Small intestine (tissue), 16 donors: ENCODE measurements at places on chromosomes 12 and 14. TPM values are rescaled to one million over a fixed set of nuclear protein-coding genes. Genes with fewer than 3 reads are reported as not detected.
A peak's percentile ranks its signal among the peaks of the same experiment; 100 is the strongest.

MYRFL gene
- 16.7 TPM for polyA plus RNA-seq

KRT85 gene
- polyA plus RNA-seq, result 0.03 TPM

- H3K36me3 ChIP-seq, result no peaks in the 10 kb centered on the region
- no peaks in the 10 kb centered on the region for H3K4me1 ChIP-seq
- H3K27ac ChIP-seq, result no peak overlapping the region
Observed at GRCh38 chr12:92623386-92623785, 79.4 kb upstream of the PLEKHG7 start.

DNA sequence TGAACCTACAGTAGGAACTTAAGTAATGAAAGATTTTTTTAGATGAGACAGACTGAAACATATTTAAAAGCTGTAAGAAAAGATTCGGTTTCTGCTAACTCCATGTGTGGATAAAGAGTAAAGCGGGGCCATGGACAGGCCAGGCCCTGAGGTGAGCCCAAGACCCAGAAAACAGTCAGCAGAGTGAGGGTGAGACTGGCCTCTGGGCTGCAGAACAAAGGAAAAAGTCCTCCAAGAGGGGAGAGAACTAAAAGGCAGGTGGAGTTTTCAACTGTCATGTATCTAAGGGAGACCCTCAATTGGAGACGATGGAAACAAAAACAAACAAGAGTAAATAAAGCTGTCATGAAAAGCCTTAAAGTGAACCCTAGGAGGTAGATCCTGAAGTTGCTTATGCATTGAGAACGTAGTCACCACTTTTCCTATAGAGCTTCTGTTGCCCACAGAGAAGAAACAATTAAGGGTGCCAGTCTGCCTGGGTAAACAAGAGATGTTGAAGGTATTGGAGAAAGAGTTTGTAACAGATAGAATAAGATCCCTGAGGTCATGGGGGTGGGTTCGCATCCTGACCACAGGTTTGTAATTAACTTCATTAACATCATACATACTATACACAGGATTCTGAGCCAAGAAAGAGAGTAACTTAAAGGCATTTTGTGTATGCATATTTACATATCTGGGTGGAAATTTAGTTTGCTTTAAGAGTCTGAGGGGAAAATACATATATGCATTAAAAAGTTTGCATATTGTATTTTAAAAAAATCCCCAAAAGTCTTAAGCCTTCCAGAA is 268.7 kb upstream of the PDE3A start:
- no peaks in the 10 kb centered on the region for H3K36me3 ChIP-seq
- no peak overlapping the region for H3K27ac ChIP-seq
- H3K27me3 ChIP-seq, result no peaks in the 10 kb centered on the region
- no peak overlapping the region for H3K4me3 ChIP-seq
- no peaks in the 10 kb centered on the region for H3K4me1 ChIP-seq
- no peak for DNase-seq

GRCh38 chr14:21322716-21323115 is 42.8 kb downstream of the RPGRIP1 start:
- H3K4me3 ChIP-seq, result no peak overlapping the region
- DNase-seq, result no peak
- H3K27me3 ChIP-seq, result no peaks in the 10 kb centered on the region
- no peaks in the 10 kb centered on the region for H3K36me3 ChIP-seq

GPR68 gene
- polyA plus RNA-seq, result 0.78 TPM

- H3K27ac ChIP-seq, result no peak overlapping the region
- H3K27me3 ChIP-seq, result no peaks in the 10 kb centered on the region
- no peaks in the 10 kb centered on the region for H3K36me3 ChIP-seq
Observed at GRCh38 chr12:116794725-116795124, 56.6 kb downstream of the RNFT2 start.

DNA sequence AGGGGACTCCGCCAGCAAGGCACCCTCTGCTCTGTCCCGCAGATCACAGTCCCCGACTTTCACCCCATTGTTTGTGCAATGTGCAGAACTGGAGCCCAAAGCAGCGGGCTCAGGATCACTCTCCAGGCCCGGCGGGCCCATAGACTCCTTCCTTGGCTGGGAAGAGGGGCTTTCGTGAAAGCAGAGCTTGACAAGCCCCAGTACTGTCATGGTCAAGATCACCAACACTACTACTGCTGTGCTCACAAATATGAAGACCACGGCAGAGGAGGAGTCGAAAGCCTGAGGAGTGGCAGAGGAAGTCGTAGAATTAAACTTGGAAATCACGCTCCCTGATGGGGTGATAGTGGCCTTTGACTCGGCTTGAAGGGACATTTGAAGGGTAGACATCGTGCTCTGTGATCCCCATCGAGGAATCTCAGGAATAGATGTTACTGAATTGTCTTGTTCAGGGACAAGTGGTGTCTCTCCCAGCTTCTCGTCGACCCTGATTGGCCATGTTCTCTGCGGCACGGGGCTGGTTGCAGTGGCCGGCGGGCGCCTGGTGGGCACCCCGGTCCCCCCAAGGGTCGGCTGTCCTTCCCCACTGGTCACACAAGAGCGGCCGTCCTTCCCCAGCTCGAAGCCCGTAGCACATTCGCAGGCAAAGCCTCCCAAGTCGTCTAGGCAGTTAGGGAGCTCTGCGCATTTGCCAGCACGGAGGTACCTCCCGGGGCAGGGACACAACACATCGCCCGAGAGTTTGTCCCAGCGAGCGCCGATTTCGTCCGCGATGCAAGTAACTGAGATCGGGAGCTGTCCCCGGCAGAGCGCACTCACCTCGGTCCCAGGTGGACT is 1.1 kb downstream of the CLEC14A start:
- H3K4me3 ChIP-seq, result peak overlapping the region; percentile 33
- no peak for DNase-seq
- no peaks in the 10 kb centered on the region for H3K36me3 ChIP-seq
- H3K27me3 ChIP-seq, result peaks cover 8% of the 10 kb centered on the region
- H3K4me1 ChIP-seq, result no peaks in the 10 kb centered on the region

DNA sequence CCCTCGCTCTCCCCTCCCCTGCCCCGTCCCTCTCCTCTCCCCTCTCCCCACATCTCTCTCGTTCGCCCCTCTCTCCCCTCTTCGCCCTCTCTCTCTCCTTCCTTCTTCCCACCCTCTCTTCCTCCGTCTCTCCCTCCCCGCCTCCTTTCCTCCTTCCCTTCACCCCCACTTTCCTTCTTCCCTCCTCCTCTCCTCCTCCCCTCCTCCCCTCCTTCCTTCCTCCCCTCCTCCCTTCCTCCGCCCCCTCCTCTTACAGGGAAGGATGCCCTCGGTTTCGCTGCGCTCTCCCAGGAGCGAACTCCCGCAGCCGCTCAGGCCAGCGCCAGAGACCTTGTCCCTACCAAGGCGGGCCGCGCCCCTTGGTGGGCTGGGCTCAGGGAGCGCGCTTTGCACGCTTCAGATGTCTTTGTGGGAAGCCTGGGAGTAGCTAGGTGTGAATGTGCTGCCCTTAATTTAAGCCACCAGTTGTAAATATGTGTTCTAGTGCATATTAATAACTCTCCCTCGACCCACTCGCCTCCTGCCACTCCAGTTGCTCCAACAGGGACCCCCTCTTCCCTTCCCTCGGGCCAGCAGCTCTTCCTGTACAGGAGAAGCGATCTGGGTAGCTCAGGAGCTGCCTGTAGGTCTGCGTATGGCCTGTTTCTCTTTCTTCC is 13.3 kb upstream of the MAP3K9 start:
- no peaks in the 10 kb centered on the region for H3K36me3 ChIP-seq
- H3K4me1 ChIP-seq, result peaks cover 6% of the 10 kb centered on the region
- peak; percentile 81 for DNase-seq
- peak overlapping the region; percentile 34 for H3K27ac ChIP-seq
- peaks cover 3% of the 10 kb centered on the region for H3K27me3 ChIP-seq
- H3K4me3 ChIP-seq, result peak overlapping the region; percentile 78

GRCh38 chr12:46603776-46604456 is 221.9 kb downstream of the SLC38A4 start:
- no peak overlapping the region for H3K4me3 ChIP-seq
- H3K27ac ChIP-seq, result no peak overlapping the region
- no peaks in the 10 kb centered on the region for H3K27me3 ChIP-seq
- H3K36me3 ChIP-seq, result no peaks in the 10 kb centered on the region
- DNase-seq, result no peak

DNA sequence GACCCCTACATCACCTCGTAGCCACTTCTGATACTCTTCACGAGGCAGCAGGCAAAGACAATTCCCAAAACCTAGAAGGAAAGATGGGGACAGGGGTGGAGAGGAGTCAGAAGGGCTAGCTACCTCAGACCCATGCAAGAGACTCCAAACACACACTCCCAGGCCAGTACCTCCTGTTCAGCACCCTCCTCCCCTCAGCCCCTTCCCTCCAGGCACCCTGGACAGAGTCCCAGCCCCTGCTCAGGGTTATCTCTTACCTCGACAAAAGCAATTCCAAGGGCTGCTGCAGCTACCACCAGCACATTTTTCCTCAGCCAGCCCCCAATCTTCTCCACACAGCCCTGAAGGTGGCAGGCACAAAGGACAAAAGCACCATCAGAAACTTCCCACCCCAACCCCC is 3.3 kb downstream of the CD63 start:
- H3K4me1 ChIP-seq, result peaks cover 2% of the 10 kb centered on the region
- no peak overlapping the region for H3K4me3 ChIP-seq
- DNase-seq, result no peak
- peaks cover 14% of the 10 kb centered on the region for H3K36me3 ChIP-seq

GRCh38 chr14:80926397-80927082 is 15.0 kb downstream of the CEP128 start:
- no peaks in the 10 kb centered on the region for H3K36me3 ChIP-seq
- H3K4me3 ChIP-seq, result no peak overlapping the region
- H3K27me3 ChIP-seq, result no peaks in the 10 kb centered on the region
- DNase-seq, result no peak
- no peaks in the 10 kb centered on the region for H3K4me1 ChIP-seq

DNA sequence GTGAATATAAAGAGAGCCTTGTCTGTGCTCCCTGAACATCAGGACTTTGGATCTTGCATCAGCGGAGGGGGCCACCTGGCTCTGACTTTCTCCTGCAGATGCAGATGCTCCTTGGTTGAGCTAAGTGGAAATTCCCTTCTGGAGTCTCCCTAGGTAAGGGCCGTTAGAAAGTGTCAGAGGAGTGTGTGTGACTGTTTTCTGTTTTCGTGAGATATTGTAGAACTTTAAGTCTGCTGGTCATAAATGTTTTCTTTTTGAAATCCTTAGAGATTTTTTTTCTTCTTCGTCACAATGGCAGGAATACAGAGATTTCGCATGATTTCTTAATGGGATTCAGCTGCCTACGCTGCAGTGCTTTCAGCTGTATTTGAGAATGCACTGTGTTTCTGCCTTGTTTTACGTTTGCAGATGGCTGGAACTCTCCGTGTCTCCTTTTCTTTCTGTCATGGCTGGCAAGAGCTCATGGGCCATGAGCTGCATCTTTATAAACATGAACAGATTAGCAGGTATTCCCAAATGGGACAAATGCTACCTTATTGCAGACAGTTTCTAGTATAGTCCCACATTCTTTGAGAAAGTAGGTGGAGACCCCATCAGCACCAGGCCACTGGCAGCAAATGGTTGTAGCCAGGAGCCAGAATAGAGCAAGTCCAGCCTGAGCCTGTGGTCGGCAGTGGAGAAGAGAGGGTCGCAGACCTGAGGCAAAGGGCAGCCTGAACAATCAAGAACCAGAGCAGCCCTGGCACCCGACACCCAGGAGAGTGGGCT is 76.2 kb upstream of the FRMD6 start:
- no peak for DNase-seq
- no peaks in the 10 kb centered on the region for H3K36me3 ChIP-seq
- H3K4me3 ChIP-seq, result no peak overlapping the region

ARHGAP9 gene
- polyA plus RNA-seq, result 9.3 TPM

PTHLH gene
- 0.55 TPM for polyA plus RNA-seq

DNA sequence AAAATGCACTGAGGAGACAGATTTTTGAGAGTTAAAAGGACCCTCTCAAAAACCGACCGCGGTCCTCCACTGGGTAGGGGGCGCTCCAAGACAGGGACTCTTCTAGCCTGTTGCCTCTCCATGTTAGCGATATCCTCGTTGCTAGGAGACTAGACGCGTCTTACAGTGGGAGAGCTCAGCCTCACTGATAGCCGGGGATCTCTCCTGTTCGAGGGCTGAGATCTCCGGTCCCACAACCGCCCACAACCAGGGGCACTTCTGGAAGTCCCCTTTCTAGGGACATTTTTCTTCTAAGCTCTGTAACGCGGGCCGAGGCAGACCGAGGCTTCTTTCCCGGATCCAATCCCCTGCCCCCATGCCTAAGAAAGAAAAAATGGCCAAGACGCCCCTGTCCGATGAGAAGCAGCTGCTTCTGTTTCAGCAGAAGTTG is 21.3 kb downstream of the FKBP11 start:
- DNase-seq, result peak; percentile 84
- no peak overlapping the region for H3K27ac ChIP-seq
- H3K4me1 ChIP-seq, result peaks cover 20% of the 10 kb centered on the region
- H3K36me3 ChIP-seq, result no peaks in the 10 kb centered on the region
- peak overlapping the region; percentile 26 for H3K4me3 ChIP-seq

GRCh38 chr14:104007121-104007520 is 64.8 kb upstream of the RD3L start:
- no peaks in the 10 kb centered on the region for H3K36me3 ChIP-seq
- H3K4me3 ChIP-seq, result no peak overlapping the region
- DNase-seq, result no peak
- no peaks in the 10 kb centered on the region for H3K27me3 ChIP-seq
- no peaks in the 10 kb centered on the region for H3K4me1 ChIP-seq
